ENCODE measurements at places on chromosomes 13 and 19. TPM values are rescaled to one million over a fixed set of nuclear protein-coding genes. Genes with fewer than 3 reads are reported as not detected.

Gene ERICH6B
- total RNA-seq, result not detected

Gene KIR3DL2
- total RNA-seq, result not detected

Gene TMEM145
- total RNA-seq, result 1.6 TPM

Gene ADM5
- 0.99 TPM for total RNA-seq

Gene ZNF626
- total RNA-seq, result 45.9 TPM

Gene CXCL17
- total RNA-seq, result not detected

Gene RUBCNL
- total RNA-seq, result 0.26 TPM
